ENCODE measurements at places on chromosomes 2 and 18.

GRCh38 chr2:152558158-152558984 lies 158.9 kb downstream of the PRPF40A start:
- DNase-seq, result no peak

GRCh38 chr2:146135245-146135644 lies 1615.3 kb upstream of the ZEB2 start:
- peak; percentile 12 for DNase-seq

DNA sequence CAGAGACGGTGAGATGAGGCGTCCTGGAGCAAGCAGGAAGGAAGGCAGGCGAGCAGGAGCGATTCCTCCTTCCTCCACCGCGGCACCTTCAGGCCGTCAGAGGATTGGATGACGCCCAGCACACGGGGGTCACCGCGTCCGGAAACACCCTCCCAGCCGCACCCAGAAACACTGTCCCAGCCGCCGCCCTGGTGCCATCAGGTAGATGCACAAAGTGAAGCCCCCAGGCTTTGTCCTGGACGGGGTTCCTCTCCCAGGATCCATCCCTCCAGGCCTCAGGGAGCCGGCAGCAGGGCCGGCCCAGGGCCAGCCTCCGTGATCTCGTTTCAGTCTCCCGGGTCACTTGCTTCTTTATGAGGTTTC lies 31.5 kb downstream of the RTP5 start:
- DNase-seq, result no peak

- DNase-seq, result no peak
Observed at GRCh38 chr2:135728064-135728743, 13.5 kb upstream of the UBXN4 start.

DNA sequence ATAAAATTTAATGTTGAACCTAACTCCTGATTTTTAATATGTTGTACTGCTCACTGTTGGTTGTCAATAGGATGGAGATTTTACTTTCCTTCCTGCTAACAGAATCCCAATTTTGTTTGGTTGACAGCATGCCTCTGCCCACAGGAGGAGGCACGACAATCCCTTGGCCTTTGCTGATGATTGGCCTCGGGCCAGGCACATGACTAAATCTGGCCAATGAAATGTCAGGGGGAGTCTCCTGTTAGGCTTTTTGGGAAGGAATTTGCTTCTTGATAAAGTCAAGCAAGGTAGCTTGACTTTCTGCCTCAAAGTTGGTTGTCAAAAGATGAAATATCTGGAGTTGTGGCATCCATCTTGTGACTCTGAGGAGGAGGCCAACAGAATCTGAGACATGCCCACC lies 6.8 kb upstream of the TGFA start:
- DNase-seq, result no peak

GRCh38 chr2:10704034-10704594 lies 14.3 kb upstream of the NOL10 start:
- no peak for DNase-seq

DNA sequence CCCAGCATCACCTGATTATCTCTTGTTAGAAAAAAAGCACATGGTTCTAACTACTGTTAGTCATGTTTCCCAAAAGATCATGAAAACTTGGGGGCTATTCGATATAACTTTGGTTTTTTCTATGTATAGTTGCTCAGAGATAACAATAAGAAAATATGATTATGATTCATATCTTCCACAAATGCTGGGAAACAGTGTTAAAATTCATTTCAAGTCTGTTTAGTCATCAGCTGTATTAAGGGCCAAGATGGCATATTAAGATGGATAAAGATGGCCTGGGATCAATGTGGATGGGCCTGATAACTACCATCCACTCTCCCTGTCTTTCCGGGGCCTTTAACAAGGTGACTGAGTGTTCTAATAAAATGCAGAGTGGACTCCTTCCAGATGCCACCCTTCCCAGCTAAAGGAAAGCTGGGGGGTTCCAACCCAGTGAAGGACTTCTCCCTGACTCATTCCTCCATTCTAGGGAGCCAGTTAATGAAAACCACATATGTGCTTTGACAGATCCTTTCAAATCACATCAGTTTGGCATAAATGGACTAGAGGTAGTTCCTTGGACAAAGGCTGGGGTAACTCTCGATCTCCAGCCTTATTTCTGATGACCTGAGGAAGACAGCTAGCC lies 221.6 kb downstream of the VAPA start:
- DNase-seq, result no peak

GRCh38 chr2:61887717-61888266 lies 664 bp downstream of the CCT4 start:
- DNase-seq, result no peak

DNA sequence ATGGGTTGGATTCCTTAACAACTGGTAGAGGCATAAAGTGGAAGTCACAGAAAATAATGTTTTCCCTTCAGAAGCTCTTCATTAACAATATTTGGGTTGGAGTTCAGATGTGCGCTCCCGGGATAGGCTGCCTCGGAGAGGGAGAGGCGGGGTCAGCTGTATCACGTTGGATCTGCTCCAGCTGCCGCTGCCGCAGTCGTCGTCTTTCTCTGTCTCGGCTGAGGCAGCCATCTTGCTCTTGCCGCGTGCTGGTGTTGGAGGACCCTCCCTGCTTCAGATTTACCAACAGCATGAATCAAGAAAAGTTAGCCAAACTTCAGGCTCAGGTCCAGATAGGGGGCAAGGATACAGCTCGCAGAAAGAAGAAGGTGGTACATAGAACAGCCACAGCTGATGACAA lies 35.1 kb downstream of the TANC1 start:
- DNase-seq, result no peak

GRCh38 chr2:43762286-43762685 lies 11.6 kb upstream of the DYNC2LI1 start:
- peak; percentile 18 for DNase-seq

GRCh38 chr2:8177566-8177965 lies 504.3 kb upstream of the ID2 start:
- DNase-seq, result no peak

DNA sequence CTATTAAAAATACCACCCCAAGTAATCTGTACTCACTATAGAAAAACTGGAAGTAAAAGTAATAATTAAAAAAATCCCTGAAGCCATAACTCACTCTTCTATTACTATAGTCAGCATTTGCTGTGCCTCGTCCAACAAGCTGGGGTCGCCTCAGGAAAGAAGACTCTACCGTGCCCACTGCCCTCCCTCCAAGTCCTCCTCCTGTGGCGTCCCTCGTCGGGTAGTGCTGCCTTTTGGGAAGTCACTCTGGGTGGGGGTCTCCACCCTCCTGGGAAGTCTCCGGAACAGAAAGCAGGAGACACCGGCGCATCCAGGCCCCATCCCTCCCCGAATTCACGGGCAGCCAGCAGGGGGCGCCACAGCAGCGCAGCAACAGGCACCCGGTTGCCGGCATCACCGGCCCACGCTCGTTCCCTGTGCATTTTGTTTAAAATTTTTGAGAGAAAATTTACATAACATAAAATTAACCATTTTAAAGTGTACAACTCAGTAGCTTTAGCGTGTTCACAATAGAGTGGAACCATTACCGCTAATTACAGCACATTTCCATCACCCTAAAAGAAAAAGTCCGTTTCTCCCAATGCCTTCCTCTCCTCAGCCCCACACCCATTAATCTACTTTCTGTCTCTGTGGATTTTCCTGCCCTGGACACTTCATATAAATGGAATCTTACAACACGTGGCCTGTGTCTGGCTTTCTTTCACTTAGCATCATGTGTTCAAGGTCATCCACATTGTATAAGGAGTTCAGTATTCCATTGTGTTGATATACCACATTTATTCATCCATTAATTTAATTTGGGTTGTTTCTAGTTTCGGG lies 62.2 kb downstream of the ADNP2 start:
- no peak for DNase-seq

DNA sequence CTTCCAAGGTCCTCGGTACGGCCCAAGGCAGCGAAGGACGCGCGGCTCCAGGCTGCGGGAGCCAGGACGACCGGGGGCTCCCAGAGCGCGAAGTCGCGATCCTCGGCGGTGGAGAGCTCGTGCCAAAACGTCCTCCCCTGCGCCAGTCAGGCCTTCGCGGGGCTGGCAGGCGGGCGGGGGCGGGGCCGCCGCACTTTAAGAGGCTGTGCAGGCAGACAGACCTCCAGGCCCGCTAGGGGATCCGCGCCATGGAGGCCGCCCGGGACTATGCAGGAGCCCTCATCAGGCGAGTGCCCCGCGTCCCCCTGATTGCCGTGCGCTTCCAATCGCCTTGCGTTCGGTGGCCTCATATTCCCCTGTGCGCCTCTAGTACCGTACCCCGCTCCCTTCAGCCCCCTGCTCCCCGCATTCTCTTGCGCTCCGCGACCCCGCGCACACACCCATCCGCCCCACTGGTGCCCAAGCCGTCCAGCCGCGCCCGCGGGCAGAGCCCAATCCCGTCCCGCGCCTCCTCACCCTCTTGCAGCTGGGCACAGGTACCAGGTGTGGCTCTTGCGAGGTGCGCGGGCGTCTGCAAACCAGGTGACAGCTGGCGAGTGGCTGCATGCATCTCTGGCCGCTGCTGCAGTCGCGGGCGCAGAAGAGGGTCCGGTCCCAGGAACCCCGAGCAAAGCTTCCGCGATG lies at the start of gene CIDEA:
Gene CIDEA, plus strand, starts transcription at position 226 of the 684 bp plus-strand sequence. Its CDS starts 23 bp downstream, at position 249.
- no peak for DNase-seq

- no peak for DNase-seq
Observed at GRCh38 chr18:30929718-30930117, 112.8 kb downstream of the DSC3 start.

DNA sequence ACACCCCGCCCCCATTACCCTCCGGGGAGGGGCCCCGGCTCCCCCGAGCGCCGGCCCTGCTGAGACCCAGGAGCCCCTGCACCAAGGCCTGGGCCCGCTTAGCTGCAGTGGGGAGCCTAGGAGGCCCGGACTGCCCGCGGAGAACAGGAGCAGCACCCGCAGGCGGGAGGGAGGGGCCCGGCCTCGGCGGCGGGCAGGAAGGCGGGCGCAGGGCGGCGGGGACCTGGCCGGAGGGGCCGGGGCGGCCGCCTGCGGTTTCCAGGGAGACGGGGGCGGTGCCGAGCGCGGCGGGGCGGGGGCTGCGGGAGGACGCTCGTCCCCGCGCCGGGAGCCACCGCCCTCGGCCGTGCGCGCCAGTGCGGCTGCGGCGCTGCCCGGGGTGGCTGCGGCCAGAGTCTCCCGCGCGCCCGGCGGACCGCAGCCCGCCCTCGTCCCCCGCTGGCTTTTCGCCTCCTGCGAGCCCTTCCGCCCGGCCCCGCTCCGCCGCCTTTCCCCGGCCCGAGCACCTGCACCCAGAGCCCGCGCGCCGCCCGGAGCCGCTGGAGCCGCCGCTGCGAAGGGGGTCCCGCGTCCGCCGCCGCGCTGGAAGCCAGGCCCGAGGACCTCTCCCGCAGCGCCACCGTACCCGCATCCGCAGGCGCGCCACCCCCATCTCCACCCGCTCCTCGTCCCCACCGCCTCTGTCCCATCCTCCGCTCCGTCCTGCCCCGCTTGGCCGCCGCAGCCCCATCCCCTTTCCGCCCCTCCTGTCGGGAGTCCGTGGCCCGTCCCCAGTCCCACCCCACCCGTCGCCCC lies 17.2 kb downstream of the GPC1 start:
- no peak for DNase-seq

GRCh38 chr2:9424447-9425164 lies 1.2 kb downstream of the CPSF3 start:
- no peak for DNase-seq

- no peak for DNase-seq
Observed at GRCh38 chr2:38889045-38889444, 630 bp upstream of the ARHGEF33 start.

GRCh38 chr2:159963700-159964099 lies 98.7 kb downstream of the PLA2R1 start:
- no peak for DNase-seq

- no peak for DNase-seq
Observed at GRCh38 chr18:22180722-22181121, 11.3 kb downstream of the GATA6 start.

- DNase-seq, result no peak
Observed at GRCh38 chr2:166870346-166870745, 17.9 kb upstream of the XIRP2 start.

DNA sequence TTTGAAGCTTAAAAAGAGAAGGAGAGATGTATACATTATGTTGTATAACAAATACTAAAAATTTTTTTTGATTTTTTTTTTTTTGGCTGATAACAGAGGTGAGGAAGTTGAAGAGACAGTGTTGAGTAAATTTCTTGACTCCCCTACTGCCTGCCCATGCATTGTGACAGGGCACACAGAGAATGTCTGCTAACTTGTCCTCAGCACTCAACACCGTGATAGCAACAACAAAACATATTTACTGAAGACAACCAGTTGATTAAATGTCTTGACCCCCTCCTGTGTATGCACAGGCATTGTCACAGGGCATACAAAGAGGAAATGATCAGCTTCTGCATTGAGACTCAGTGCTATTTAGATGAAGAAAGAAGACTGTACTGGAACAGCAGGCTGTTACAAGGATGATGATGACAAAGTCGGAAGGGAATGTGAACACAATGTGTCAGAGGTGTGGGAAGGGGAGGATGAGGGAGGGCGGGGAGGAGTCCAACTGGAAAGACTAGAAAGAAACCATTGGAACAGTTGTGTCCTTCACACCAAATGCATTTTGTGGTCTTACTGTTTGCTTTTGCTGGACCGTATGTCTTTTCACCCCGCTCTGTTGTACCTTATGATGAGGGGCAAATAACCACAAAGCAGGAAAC lies 89.5 kb downstream of the CERS6 start:
- DNase-seq, result peak; percentile 88

DNA sequence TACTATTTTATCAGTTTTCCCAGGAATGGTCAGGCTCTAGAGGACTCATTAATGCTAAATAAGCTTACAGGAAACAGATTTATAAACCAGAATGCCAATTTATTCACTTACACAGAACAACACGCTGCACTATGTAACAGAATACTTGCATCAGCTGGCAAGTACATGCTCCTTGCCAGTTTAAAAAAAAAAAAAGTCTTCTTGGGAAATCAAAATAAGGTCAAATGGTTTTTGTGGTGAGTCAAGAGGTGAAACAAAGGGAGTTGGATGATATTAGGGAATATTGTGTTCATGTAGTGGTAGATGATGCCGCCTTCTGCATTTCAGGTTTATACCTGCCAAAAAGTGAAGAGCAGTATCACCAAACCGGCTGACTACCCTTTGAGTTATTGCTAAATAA lies 1322.1 kb upstream of the ZEB2 start:
- DNase-seq, result no peak

DNA sequence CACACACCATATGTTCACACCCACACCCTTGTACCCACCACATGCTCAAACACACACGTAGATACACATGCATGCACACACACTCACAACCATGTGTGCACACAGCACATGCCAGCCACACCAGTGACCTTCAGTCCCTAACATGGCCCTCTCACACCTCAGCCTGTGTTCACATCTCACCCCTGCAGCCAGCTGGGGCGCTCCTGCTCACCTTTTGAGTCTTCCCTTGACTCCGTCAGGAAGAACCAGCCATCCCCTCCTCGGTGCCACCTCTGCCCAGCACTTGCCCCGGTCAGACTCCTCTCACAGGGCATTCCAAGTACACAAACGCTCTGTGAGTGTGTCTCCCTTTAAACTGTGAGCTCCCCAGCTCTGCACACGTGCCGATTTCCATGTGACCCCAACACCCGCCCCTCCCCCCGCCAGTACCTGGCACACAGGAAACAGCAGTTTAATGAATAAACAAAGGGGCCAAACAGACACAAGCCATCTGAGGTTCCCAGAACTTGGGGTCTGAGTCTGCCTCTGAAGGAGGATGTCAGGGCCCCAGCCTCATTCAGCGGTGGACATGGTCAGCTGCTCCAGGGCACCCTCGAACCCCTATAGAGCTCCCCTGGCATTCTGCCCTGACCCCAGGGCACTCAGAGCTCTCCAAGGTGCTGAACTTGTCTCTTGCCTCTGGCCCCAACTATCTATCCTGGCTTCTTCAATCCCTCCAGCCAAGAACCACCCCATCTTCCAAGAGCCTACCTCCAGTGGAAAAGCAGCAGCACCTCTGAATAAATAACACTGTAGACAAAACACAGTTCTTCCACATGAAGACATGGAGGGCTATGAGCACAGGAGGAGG lies 252.9 kb downstream of the ATAD2B start:
- no peak for DNase-seq
